ENCODE measurements at places on chromosomes 4 and X. TPM values are rescaled to one million over a fixed set of nuclear protein-coding genes. Genes with fewer than 3 reads are reported as not detected.

- DNase-seq, result no peak
Measured at GRCh38 chrX:105273326-105273725, 52.8 kb upstream of the TEX13A start.

DNA sequence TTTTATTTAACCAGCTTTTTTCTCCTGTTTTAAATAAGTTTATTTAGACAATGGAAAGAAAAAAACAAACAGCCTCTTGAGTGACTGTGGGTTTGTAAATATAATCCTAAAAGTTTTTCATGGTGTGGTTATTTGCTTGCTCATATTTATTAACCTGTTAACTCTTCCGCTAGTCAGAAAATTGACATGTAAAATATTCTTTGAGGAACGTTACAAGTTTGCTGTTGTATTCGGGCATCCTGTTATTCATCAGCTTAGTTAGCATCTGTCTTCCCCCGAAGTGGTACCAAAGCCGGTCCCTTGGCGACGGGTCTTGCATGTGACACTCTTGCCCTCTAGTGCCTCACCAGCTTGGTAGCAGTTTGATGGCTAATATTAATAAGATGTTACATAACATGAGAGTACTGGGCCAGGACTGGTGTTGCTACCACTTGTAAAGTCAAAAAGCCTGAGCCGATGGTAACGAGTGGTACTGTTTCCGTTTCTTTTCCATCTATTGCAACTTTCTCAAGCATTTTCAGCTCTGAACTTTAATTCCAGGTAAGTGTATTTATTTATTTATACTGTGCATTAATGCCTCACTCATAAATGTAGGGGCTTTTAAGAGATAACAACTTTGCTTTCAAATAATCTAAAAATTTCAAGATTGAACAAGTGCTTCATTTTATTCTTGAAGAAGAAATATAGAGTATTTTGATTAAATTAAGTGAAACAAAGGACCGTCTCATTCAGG, at the start of gene NDST3:
NDST3 (plus strand) TSS at position 434 of the 733 bp plus-strand sequence. CDS start 19,425 bp downstream, outside the sequence.
- DNase-seq, result peak; percentile 78

DNA sequence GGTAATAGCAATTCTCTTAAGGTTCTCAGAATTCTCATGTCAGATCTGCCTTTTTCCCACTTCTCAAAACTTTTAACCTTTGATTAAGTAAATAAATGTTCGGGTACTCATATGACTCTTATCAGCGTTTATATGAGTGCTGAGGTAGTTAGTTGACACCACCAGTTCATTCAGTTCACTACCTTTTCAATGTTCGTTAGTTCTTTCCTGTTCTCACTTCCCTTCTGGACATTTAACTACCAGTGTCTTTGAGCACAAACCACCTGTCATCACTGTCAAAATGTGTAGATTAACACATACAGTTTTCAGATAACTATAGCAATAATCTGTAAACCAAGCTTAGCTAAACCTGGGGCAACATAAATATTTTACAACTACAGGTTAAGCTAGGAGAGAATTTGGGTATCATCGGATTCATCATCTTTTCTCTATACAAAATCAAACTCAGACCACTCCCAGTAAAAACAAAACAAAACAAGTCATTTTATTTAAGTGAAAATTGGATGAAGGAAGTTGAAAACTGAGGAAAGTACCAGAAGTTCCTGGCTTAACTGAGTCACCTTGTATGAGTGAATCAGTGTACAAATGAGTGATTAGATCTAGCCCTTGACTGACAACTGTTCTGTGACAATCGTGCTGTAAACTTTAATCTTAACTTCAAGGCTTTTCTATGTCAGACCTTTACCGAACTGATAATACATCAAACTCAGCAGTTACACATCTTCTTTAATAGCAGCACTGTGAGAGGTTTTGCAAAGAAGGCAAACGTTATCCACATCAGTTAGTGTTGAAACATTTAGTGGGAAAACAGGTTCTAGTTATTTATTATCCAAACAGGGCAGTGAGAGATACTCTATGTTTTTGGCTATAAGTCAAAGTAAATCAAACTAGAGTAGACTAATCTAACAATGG, 41.9 kb downstream of the ARHGEF38 start:
- no peak for DNase-seq

NSUN7 gene
- 11.0 TPM for total RNA-seq

UBE2K gene
- 93.8 TPM for total RNA-seq

GRCh38 chr4:37225778-37226177, 18.8 kb upstream of the NWD2 start:
- DNase-seq, result no peak

RAB39B gene
- 30.6 TPM for total RNA-seq

MAGEA8 gene
- not detected for total RNA-seq

- DNase-seq, result no peak
Measured at GRCh38 chr4:38367642-38368174, 296.3 kb upstream of the KLF3 start.

NXF2 gene
- total RNA-seq, result not detected

GRCh38 chrX:150761176-150761818, 68.1 kb downstream of the MTMR1 start:
- no peak for DNase-seq

DNA sequence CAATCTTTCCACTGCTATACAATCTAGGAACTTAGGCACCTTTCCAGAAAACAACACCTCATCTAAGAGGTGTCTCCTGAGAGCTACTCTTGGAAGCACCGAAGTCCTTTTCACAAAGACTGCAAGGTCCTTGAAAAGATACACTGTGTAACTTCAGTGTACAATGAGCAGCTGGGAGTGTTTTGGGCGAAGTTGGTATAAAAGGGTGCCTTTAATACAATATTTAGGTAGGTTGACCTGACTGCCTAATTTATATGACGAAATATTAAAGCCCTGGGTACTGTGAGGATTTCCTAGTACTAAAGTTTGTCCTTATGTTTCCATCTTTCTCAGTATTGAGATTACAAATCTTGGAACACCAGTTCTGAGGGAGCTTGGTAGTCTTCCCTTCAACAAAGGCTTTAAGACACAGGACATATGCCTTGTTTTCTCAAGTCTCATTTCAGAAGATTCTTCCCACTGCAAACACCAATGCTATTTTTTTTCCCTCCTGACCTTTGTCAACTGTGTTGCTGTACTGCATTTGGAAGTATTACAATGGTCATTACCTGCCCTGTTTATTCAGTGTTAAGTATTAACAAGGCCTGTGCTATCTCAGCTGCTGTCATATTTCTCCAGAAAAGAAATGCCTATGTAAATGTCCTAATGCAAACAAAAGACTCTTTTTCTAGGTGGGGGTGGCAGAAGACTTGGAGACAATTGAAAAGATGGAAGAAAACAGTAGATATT, 134.2 kb downstream of the MAML3 start:
- no peak for DNase-seq
